A375 (cell line): ENCODE measurements at places on chromosomes 5 and 9. TPM values are rescaled to one million over a fixed set of nuclear protein-coding genes. Genes with fewer than 3 reads are reported as not detected.

The GPR151 gene
- not detected in 2 replicates for total RNA-seq

The CNTFR gene
- not detected in 2 replicates for total RNA-seq

The PCDHGA1 gene
- 2.5 TPM in 2 replicates for total RNA-seq

The BTNL3 gene
- not detected in 2 replicates for total RNA-seq

The SV2C gene
- total RNA-seq: not detected in 2 replicates

The SAP30L gene
- 28.9 and 33.3 TPM in 2 replicates for total RNA-seq

The HAND1 gene
- total RNA-seq: not detected in 2 replicates

The DRD1 gene
- total RNA-seq: not detected in 2 replicates

The PCDHB2 gene
- total RNA-seq: 11.2 and 12.8 TPM in 2 replicates

The SELENOP gene
- 0.49 TPM in 1 of 2 replicates, not detected in the other for total RNA-seq

The ARAP3 gene
- total RNA-seq: 15.1 and 17.0 TPM in 2 replicates

The QRFP gene
- not detected in 2 replicates for total RNA-seq

The NDOR1 gene
- 19.3 and 30.1 TPM in 2 replicates for total RNA-seq

The TAF1L gene
- 0.04 TPM in 1 of 2 replicates, not detected in the other for total RNA-seq

The STK10 gene
- total RNA-seq: 76.9 and 79.7 TPM in 2 replicates

The HAVCR2 gene
- total RNA-seq: 1.2 TPM in 1 of 2 replicates, not detected in the other

The PCDHGA5 gene
- 1.3 and 1.4 TPM in 2 replicates for total RNA-seq

The SPACA9 gene
- 4.0 and 5.8 TPM in 2 replicates for total RNA-seq

The TNC gene
- total RNA-seq: 372 and 373 TPM in 2 replicates

The HMGXB3 gene
- total RNA-seq: 40.6 and 48.4 TPM in 2 replicates

The CDX1 gene
- not detected in 2 replicates for total RNA-seq

The COL27A1 gene
- total RNA-seq: 14.6 and 15.3 TPM in 2 replicates

The OSMR gene
- 13.5 and 14.2 TPM in 2 replicates for total RNA-seq

The RASGRF2 gene
- total RNA-seq: 0.03 and 0.15 TPM in 2 replicates

The BARHL1 gene
- not detected in 2 replicates for total RNA-seq

The ADAMTSL2 gene
- total RNA-seq: not detected in 2 replicates

The PLPP7 gene
- 8.4 and 8.9 TPM in 2 replicates for total RNA-seq

The MARCHF3 gene
- 0.27 and 0.83 TPM in 2 replicates for total RNA-seq

The SEC24A gene
- 9.5 and 10.8 TPM in 2 replicates for total RNA-seq

The DNAJC25 gene
- 7.5 and 11.7 TPM in 2 replicates for total RNA-seq

The BARX1 gene
- 11.1 and 12.4 TPM in 2 replicates for total RNA-seq

The GPX3 gene
- 4.5 and 5.0 TPM in 2 replicates for total RNA-seq

The HNRNPK gene
- total RNA-seq: 565 and 617 TPM in 2 replicates

The NR5A1 gene
- total RNA-seq: 0.08 TPM in 1 of 2 replicates, not detected in the other

The HSD17B4 gene
- total RNA-seq: 96.5 and 208 TPM in 2 replicates

The CDC20B gene
- not detected in 2 replicates for total RNA-seq

The PCDHGC5 gene
- 1.1 and 1.3 TPM in 2 replicates for total RNA-seq

The TMEM215 gene
- total RNA-seq: not detected in 2 replicates

The CKMT2 gene
- total RNA-seq: not detected in 2 replicates

The MTX3 gene
- total RNA-seq: 17.1 and 18.9 TPM in 2 replicates

The PHYKPL gene
- total RNA-seq: 36.3 and 37.4 TPM in 2 replicates

The PCDHGB7 gene
- 0.72 and 0.90 TPM in 2 replicates for total RNA-seq

The SUSD3 gene
- 0.41 and 0.72 TPM in 2 replicates for total RNA-seq

The MSMP gene
- total RNA-seq: not detected in 2 replicates

The TXNDC8 gene
- total RNA-seq: not detected in 2 replicates

The NMUR2 gene
- total RNA-seq: 0.13 TPM in 1 of 2 replicates, not detected in the other

The ANKRD34B gene
- not detected in 2 replicates for total RNA-seq

The GARIN3 gene
- not detected in 2 replicates for total RNA-seq

The ACTBL2 gene
- total RNA-seq: 0.26 and 0.56 TPM in 2 replicates

The FOXD4 gene
- 0.30 and 0.37 TPM in 2 replicates for total RNA-seq

The FAT2 gene
- not detected in 2 replicates for total RNA-seq

The SPINK4 gene
- total RNA-seq: not detected in 2 replicates
